ENCODE measurements at places on chromosomes 3 and 15.

- DNase-seq = no peak
Observed at GRCh38 chr15:57444877-57445513, 68.7 kb downstream of the CGNL1 start.

- no peak for DNase-seq
Observed at GRCh38 chr15:58666957-58667356, 82.5 kb downstream of the ADAM10 start.

- no peak for DNase-seq
Observed at GRCh38 chr3:14980689-14981088, 33.3 kb downstream of the NR2C2 start.

GRCh38 chr15:44698641-44699040 is 12.5 kb downstream of the PATL2 start:
- DNase-seq = no peak

- DNase-seq = no peak
Observed at GRCh38 chr3:188205992-188206416, 52.0 kb downstream of the LPP start.

GRCh38 chr3:123678108-123678511 is 93.3 kb upstream of the HACD2 start:
- no peak for DNase-seq

GRCh38 chr3:55569033-55569599 is 82.0 kb upstream of the WNT5A start:
- no peak for DNase-seq

GRCh38 chr3:188080091-188080490 is 73.9 kb upstream of the LPP start:
- DNase-seq = no peak

DNA sequence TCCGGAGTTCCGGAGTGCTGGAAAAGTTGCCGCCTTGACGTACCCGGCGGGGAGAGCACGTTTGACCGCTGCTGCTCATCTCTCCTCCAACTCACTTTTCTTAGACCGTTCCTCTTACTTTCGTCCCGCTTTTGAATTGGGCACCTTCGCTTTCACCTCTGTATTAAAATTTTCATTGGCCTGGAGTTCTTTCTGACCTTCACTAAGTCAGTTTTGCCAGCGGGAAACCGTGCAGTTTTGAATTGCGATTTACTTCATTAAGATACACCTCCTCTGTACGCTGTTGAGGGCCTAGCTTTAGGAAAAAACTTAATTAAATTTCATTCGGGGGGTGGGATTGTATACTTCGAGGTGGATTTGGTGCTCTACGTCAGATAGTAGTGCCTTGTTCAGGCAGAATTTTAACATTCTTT is 1.3 kb downstream of the GMPS start:
- peak; percentile 71 for DNase-seq

DNA sequence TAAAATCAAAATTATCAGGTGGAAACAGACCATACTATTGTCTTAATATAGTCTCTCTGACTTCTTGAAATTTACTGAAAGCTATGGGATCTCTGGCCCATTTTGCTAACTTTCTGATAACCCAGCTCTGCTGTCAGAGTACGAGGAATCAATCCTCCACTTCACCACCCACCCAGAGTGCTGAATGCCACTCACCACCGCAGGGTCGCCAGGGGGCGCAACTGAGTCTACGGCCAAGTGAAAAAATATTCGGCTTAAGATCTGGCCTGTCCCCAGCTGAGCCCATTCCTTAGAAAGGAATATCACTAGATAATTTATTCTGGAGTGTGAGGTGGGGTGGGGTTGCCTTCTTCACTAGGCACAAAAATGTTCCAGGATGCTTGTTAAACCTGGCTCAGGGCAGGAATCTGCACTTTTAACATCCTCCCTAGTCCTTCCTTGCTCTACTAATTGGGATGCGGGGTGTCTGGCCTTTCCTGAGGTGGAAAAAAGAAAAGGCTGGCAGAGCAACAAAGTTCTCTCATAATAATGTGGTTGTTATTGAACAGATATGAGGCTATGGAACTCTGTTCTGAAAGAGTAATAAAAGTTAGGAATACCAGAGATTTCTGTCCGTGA is 520.6 kb downstream of the MFSD1 start:
- DNase-seq = peak; percentile 51

DNA sequence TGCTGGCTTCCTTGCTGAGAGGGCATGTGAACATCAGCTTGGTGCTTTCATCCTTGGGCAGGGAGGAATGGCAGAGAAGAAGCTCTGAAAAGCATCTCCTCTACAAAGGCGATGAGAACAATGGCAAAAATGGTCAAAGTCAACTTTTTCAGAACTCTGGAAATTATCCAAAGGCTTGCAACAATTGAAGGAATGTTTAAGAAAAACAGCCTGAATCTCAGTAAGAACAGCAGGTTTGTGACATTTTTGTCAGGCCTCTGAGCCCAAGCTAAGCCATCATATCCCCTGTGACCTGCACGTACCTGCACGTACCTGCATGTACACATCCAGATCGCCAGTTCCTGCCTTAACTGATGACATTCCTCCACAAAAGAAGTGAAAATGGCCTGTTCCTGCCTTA is 51.8 kb downstream of the ONECUT1 start:
- no peak for DNase-seq

GRCh38 chr3:70312336-70312735 is at the start of gene MDFIC2:
TSS of gene MDFIC2 (minus strand) at chr3:70312638. CDS start at chr3:70311973, 665 bp downstream.
- no peak for DNase-seq

Measured in NCI-H526 (cell line).